ENCODE measurements at places on chromosomes 11 and 22.

- no peak for DNase-seq
Measured at GRCh38 chr11:108135845-108136544, 14.6 kb downstream of the ACAT1 start.

GRCh38 chr11:10117709-10118351 lies 176.2 kb downstream of the SBF2 start:
- DNase-seq: no peak

- DNase-seq: no peak
Measured at GRCh38 chr22:42862045-42862734, 5.1 kb upstream of the ARFGAP3 start.

- DNase-seq: no peak
Measured at GRCh38 chr11:35106595-35106994, 32.4 kb upstream of the CD44 start.

DNA sequence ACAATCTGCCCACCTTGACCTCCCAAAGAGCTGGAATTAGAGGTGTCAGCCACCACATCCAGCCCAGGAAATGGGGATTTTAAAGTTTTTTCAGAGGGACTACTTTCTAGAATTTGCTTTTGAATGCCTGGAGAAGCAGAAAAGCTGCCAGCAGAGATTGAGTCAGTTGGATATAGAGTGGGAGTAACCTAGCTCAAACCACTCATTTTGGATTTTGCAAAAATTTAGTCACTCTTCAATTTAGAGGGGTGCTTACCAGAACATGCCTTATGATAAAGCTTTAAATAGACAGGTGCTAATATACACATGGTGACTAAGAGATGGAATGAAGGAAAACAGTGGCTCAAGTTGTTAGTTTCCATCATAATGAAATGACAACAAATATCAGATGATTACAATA lies 26.5 kb upstream of the PSMA1 start:
- DNase-seq: no peak

GRCh38 chr11:74212533-74212932 lies 41.4 kb downstream of the PPME1 start:
- no peak for DNase-seq

GRCh38 chr11:64650923-64651523 lies 60.0 kb downstream of the SLC22A12 start:
- no peak for DNase-seq

All from brain (organoid and tissue), 16 donors.